Prostate gland (tissue), 2 donors: ENCODE measurements at places on chromosomes 3 and 15. TPM values are rescaled to one million over a fixed set of nuclear protein-coding genes. Genes with fewer than 3 reads are reported as not detected.

DNA sequence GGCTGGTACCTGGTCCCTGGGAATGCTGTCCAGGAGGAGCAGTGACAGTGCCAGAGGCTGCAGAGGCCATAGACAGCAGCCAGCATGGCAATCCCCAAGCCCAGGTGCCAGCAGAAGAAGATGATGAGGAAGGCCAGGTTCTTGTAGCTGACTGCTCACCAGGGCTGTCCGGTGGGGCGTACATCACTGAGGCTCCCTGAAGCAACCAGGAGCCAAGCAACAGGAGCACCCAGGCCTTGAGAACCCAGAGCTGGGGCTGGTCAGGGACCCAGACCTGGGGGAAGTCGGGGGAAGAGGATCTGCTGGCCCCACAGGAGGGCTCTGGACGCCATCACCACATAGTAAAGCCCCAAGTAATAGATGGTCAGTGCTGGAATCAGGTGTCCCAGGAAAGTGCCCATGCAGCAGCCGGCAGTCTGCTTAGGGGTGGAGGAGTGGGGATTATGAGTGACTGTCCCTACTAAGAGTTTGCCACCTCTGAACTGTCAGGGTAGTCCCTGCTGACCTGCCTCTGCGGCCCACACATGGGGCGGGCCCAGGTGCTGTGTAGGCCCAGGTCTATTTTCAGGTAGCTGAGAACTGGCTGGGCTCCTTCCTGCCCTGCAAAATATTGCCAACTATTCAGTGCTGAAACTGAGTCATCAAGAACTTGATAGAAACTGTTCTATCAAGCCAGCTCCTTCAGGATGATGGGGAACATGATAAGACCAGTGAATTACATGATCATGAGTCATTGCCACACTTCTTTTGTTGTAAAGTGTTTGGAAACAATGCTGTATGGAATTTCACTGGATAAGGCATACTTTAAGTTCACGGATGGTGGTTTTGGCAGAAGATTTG lies 68.7 kb downstream of the CHRD start:
- no peaks in the 10 kb centered on the region for H3K27me3 ChIP-seq
- no peaks in the 10 kb centered on the region for H3K36me3 ChIP-seq
- peak overlapping the region; percentile 31 for H3K27ac ChIP-seq
- DNase-seq, result peak; percentile 56
- H3K4me3 ChIP-seq, result no peak overlapping the region

GRCh38 chr3:130671545-130672312 lies 74.9 kb downstream of the PIK3R4 start:
- no peak overlapping the region for H3K27ac ChIP-seq
- H3K4me3 ChIP-seq, result no peak overlapping the region
- no peaks in the 10 kb centered on the region for H3K4me1 ChIP-seq
- H3K36me3 ChIP-seq, result no peaks in the 10 kb centered on the region
- no peaks in the 10 kb centered on the region for H3K27me3 ChIP-seq
- DNase-seq, result no peak

GRCh38 chr15:77130315-77130930 lies 59.5 kb upstream of the TSPAN3 start:
- no peak overlapping the region for H3K4me3 ChIP-seq
- H3K27me3 ChIP-seq, result no peaks in the 10 kb centered on the region
- DNase-seq, result no peak
- no peak overlapping the region for H3K27ac ChIP-seq

- no peaks in the 10 kb centered on the region for H3K36me3 ChIP-seq
- H3K4me3 ChIP-seq, result no peak overlapping the region
- H3K27ac ChIP-seq, result no peak overlapping the region
- H3K27me3 ChIP-seq, result no peaks in the 10 kb centered on the region
Observed at GRCh38 chr15:81982808-81983207, 63.0 kb downstream of the MEX3B start.

- no peak overlapping the region for H3K27ac ChIP-seq
- DNase-seq, result no peak
- H3K36me3 ChIP-seq, result no peaks in the 10 kb centered on the region
- H3K27me3 ChIP-seq, result no peaks in the 10 kb centered on the region
- no peak overlapping the region for H3K4me3 ChIP-seq
- no peaks in the 10 kb centered on the region for H3K4me1 ChIP-seq
Observed at GRCh38 chr3:145780301-145780700, 380.7 kb downstream of the PLOD2 start.

- H3K4me3 ChIP-seq, result no peak overlapping the region
- DNase-seq, result no peak
- no peaks in the 10 kb centered on the region for H3K27me3 ChIP-seq
- H3K4me1 ChIP-seq, result no peaks in the 10 kb centered on the region
- H3K36me3 ChIP-seq, result no peaks in the 10 kb centered on the region
Observed at GRCh38 chr3:51708216-51708845, 1.5 kb downstream of the GRM2 start.

DNA sequence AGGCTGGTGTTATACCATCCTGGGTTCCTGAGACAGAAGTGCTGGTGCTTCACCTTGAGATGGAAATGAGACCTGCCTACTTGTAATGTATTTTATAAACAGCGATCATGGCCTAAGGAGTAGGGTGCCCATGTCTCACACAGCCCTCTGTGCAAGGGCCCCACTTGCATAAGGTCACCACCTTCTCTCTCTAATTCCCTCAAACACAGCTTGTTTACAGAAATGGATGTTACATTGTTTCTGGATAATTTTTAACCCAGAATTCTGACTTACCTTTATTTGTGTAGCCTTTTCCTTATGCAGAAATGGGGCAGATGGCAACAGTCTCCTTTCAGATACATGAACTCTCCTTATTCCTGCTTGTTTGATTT lies 95.1 kb upstream of the UMPS start:
- no peaks in the 10 kb centered on the region for H3K4me1 ChIP-seq
- no peaks in the 10 kb centered on the region for H3K36me3 ChIP-seq
- H3K27me3 ChIP-seq, result no peaks in the 10 kb centered on the region
- no peak for DNase-seq
- H3K4me3 ChIP-seq, result no peak overlapping the region

DNA sequence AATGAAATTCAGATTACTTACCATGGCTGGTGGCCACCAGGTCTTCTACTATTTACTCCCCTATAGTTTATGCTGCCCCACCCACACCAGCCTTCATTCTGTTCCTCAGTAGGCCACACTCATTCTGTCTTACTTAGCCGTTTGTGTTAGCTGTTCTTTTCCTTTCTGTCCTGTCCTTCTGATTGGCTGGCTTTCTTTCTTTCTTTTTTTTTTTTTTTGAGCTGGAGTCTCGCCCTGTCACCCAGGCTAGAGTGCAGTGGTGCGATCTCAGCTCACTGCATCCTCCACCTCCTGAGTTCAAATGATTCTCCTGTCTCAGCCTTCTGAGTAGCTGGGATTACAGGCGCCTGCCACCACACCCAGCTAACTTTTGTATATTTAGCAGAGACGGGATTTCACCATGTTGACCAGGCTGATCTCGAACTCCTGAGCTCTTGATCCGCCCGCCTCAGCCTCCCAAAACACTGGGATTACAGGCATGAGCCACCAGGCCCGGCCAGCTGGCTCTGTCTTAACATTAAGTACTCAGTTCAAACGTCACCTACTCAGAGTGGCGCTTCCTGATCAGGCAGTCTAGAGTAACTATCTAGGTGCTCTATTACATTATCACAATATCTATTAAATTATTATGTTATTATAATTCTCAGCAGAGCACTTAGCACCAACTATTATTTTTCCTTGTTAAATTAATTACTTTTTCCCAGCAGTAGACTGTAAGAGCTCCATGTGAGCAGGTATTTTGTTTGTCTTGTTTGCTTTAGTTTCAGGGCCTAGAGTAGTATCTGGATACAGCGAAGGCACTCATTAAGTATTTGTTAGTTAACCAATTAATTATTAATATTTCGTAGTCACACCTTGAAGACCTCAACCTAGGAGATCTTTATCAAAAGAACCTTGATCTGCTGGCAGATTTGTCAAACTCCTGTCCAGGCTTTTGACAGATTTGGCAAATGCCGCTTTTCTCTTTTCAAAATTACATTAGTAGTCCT lies 6.4 kb downstream of the CMSS1 start:
- DNase-seq, result no peak
- no peaks in the 10 kb centered on the region for H3K4me1 ChIP-seq
- no peak overlapping the region for H3K4me3 ChIP-seq

GRCh38 chr3:169923831-169924230 lies 12.5 kb downstream of the SAMD7 start:
- no peak overlapping the region for H3K27ac ChIP-seq
- no peaks in the 10 kb centered on the region for H3K4me1 ChIP-seq
- H3K4me3 ChIP-seq, result no peak overlapping the region
- H3K36me3 ChIP-seq, result no peaks in the 10 kb centered on the region
- no peak for DNase-seq

DNA sequence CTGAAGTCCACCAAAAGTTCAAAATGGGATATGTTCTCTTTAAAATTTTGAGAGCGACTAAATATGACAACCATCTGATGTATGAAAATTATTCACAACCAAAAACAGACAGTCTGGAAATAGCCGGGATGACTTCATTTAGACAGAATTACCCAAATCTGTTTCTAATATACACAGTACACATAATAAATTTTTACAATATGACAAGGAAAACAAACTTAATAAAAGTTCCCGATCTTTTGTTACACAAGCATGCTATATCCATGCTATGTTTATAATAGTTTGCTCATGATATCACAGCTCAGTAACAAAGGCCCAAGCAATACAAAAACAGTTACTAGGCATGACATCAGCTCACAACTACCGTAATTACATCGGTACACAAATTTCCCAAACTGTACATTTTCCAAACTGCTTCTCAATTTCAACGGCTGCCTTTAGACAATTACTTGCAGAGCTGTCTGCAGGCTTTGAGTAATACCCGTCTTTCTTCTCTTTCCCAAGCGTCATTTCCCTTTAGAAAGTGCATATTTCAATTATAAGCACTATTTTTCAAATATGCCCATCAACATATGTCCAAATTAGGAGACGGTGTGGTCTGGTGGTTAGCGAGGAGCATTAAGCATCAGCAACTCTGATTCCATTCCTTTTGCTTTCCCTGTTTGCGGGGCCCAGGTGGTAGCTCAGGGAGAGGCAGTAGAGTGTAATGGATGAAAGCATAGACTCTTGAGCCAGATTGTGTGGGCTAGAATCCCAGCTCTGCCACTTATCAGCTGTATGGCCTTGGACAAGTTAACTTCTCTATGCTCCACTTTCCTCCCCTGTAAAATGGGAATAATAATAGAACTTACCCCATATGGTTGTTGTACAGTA lies 481.2 kb downstream of the FOXP1 start:
- no peaks in the 10 kb centered on the region for H3K27me3 ChIP-seq
- peak overlapping the region; percentile 30 for H3K27ac ChIP-seq
- no peaks in the 10 kb centered on the region for H3K36me3 ChIP-seq
- H3K4me1 ChIP-seq, result peaks cover 7% of the 10 kb centered on the region

DNA sequence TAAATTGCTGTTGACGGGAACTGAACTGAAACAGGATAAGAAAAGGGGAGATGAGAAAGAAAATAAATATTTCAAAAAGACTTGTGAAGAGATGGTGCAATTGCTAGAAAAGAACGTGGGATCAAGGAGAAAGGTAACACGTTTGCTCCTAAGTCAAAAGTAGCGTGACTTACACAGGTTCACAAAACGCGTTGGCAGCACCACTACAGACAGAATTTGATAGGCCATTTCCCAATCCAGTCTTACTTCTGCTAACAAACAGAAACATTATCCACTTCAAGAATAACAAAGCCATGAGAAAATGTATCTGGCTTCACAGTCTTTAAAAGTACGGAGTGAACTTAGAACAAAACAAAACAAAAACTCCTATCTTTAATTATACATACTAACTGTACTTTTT lies 75.5 kb downstream of the DPH6 start:
- no peaks in the 10 kb centered on the region for H3K4me1 ChIP-seq
- no peaks in the 10 kb centered on the region for H3K36me3 ChIP-seq
- no peak overlapping the region for H3K27ac ChIP-seq
- no peaks in the 10 kb centered on the region for H3K27me3 ChIP-seq

DNA sequence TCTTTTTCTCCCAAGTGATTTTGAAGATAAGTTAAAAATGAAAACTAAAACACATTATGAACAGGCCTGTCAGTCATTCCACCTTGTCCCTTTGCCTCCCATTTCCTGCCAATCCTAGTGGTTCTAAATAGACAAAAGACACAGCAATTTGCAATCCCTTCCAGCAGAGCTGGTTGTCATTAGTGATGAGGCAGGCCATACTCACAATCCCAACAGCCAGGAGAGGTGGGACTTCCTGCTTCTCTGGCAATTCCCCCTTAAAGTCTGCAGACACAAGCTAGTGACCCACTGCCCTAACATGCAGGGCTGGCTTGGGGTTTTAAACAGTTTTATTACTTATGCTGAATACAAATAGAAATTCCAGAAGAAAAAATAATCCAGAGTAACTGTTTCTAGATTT lies 38.4 kb upstream of the RBP1 start:
- no peak overlapping the region for H3K27ac ChIP-seq
- H3K4me3 ChIP-seq, result no peak overlapping the region
- H3K27me3 ChIP-seq, result no peaks in the 10 kb centered on the region
- no peak for DNase-seq
- H3K4me1 ChIP-seq, result no peaks in the 10 kb centered on the region
- no peaks in the 10 kb centered on the region for H3K36me3 ChIP-seq

The MRPS11 gene
- total RNA-seq, result 35.7 TPM

The SEMA3G gene
- 3.5 TPM for total RNA-seq

The B3GNT5 gene
- 5.9 TPM for total RNA-seq

The MOBP gene
- 2.4 TPM for total RNA-seq

The PRR20G gene
- total RNA-seq, result not detected

The TMC3 gene
- 0.14 TPM for total RNA-seq

The GABRR3 gene
- total RNA-seq, result 0.34 TPM

The XCR1 gene
- not detected for total RNA-seq

The MEIS2 gene
- 53.4 TPM for total RNA-seq

The TRH gene
- total RNA-seq, result not detected
